Hematopoietic multipotent progenitor cell treated with erythropoietin and hydrocortisone succinate and interleukin-3 and kit ligand, for 6 days (in vitro differentiated cells): ENCODE measurements at places on chromosomes 4 and X.

GRCh38 chr4:28354880-28355656 lies 1494.4 kb downstream of the STIM2 start:
- no peak for DNase-seq

DNA sequence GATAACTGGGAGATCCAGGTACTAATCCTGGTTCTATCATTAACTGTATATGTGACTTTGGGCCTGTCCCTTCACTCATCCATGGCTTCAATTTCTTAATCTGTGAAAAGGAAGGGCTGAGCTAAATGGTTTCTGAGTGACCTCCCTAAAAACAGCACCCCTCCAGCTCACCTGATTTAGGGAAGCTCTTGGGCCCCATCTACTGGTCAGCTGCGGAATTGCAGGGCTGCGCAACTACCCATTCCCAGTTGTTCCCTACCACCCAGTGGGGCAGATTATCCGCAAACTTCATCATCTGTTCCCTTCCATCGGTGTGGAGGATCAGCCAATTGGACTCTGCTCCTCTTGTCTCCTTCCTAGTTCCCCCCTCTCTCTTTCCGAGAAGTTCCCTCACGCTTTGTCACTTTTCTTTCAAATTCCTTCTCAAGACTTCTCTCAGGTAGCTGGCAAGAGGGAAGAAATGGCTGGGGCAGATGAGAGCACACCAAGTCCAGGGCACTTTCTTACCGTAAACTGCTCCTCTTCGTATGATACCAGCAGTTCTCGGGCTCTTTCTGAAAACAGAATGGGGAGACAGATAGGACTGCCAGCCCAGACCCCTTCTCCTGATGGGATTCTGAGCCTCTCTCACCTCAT lies 5.8 kb downstream of the LAS1L start:
- peak; percentile 35 for DNase-seq

GRCh38 chr4:1367230-1367935 lies 20.4 kb downstream of the UVSSA start:
- no peak for DNase-seq

GRCh38 chr4:76758290-76758882 lies 139.6 kb downstream of the SOWAHB start:
- peak; percentile 53 for DNase-seq

DNA sequence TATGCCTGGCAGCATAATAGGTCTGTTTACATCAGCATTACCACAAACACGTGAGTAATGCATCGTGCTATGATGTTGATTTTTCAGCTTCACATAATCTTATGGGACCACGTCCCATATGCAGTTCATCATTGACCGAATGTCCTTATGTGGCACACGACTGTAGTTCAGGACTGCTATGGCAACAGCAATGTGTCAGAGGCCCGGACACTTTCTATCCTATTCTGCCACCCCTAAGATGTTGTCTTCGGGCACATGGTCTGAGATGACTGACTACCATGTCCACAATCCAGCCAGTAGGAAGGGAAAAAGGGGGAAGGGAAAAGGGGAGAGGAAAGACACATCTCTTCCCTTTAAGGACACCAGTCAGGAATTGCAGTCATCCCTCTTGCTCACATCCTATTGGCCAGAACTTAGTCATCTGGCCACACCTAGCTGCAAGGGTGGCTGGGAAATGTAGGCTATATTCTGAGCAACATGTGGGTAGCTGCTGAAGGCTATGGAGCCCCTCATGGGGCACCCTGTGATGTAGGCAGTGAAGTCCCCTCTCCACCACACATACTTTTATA lies 196.0 kb upstream of the RBPJ start:
- no peak for DNase-seq

GRCh38 chr4:88870428-88870827 lies 172.8 kb upstream of the NAP1L5 start:
- no peak for DNase-seq

DNA sequence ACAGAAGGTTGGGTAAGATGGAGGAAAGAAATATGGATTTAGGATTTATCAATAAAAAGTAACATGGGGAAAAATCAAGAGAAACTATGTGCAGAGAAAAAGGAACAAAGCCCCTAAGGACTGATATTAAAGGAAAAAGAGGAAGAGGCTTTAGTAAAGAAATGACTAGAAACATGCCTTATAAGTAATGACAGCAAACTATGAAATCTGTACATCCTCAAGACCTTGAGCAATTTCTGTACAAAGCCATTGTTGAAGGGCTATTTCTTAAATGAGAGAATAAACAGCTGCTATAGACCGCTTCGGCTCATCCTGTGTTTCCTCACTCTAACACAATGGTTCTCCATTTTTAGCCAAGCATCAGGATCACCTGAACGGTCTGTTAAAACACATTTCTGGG lies 180.3 kb upstream of the ATOH1 start:
- DNase-seq = no peak

DNA sequence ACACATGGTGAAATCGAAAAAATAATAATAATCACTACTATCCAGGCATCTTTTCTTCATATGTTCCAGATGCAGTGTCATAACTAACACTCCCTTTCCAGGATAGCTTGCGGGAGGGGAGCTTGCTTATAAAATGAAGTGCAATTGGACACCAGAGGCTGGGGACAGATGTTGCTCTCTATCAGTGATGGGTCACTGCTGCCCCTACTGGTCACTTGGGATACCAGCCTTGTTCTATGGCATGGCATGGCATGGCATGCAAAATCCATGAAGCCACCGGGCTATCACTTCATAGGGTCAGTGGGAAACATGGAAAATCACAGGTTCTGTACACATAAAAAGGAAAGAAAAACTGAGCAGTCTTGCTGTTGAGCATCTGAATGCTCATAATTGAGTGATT lies 168.1 kb downstream of the GLRA2 start:
- peak; percentile 51 for DNase-seq
